Dorsolateral prefrontal cortex (tissue), 122 donors: ENCODE measurements at places on chromosomes 6 and 20.

- no peak for DNase-seq
Measured at GRCh38 chr6:27825025-27825793, 87.0 kb downstream of the OR2B2 start.

DNA sequence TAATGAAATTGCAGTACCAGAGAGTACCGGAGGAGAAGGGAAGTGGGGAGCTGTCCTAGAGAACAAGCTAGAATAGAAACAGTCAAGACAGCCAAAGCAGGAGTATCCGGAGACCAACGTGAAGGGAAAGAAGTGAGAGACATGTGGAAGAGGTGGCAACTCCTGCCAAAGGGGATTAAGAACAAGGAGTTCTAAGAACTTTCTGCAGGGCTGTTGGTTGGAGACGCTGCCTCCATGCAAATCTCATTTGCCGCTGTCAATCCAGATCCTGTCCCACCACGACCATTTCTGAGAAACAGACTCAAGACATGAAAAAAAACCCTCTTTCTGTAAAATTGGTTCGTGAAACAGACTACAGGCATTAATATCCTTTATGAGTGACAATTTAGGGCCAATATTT is 595.7 kb downstream of the PTPRT start:
- no peak for DNase-seq

DNA sequence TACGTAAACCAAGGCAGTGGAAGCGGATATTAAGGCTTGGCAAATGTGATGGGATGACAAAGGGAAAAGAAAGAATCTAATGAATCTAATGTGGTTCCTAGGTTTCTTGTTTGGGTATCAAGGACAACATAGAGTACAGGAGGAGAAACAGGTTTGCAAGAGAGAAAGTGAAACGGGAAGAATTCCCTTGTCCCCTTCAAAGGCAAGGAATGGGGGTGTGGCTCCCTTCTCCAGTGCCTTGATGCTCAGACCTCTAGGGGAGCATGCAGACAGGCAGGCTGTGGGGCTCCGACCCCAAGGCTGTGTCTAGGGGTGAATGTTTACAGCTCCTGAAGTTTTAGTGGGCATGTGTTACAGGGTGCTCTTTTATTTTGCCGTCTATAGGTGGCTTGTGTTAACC is 317.5 kb upstream of the HSF2 start:
- no peak for DNase-seq

- no peak for DNase-seq
Measured at GRCh38 chr6:162099685-162100084, 627.9 kb downstream of the PRKN start.

GRCh38 chr6:36610041-36610955 is 16.1 kb downstream of the SRSF3 start:
- no peak for DNase-seq

DNA sequence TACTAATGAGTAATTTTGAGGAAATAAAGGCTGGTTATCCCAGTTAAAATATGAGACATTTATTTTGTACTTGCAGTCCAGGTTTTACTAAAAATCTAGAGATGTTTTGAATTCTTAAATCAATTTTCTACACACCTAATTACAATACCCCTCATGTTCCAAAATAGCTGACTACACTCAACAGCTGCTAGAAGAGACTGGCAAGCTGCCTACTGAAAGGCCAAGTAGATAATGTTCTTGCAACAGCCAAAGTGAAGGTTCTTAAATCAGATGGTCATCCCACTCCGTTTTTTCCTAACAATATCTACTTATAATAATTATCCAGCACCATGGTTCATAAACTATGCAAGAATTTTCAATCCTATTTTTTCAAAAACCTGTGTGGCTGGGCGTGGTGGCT is 69.0 kb downstream of the DTNBP1 start:
- no peak for DNase-seq

DNA sequence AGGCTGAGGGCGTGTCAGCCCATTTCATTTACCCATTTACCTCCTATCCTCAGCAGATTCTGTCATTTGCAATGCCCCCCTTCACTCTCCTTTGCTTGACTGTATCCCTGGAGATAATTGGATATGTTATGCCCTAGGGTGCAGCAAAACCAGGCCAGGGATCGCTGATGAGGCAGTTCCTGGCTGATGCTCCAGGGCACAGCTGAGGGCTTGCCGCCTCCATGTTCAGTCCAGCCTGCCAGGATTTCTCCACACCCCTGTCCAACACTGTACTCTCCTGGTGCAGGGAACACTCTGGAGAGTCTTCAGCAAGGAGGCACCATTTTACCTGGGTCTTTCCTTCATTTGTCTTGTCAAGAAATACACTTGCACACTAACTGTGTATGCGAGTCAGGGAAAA is 532.1 kb upstream of the CHD6 start:
- DNase-seq, result no peak

DNA sequence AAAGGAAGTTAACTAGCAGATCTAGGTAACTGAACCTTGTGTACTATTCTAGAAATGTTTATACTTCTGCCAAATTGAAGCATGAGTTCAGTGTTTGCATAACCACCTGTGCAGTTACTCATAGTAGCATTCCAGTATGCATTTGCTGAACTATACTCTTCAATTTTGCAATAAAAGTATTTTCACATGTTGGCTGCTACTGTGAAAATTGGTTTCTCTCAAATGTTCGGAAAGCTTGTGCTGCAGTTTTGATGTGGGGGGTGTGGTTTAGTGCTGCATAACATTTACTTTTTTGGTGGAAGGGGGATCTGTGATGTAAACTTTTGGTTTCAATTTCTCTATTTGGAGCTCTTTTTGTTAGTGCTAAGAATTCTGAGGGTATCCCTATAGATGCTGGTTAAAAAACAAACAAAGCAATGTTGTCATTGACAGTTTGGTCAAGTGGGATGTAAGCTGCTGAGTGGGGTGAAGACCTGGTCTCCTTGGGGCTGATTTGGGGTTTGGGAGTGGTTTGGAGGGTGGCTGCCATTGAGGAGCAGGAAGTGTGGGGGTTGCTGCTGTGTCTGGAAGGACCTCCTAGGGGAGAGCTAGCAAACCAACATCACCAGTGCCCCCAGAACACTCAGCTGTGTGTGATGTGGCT is 87.8 kb downstream of the CARMIL1 start:
- no peak for DNase-seq
